ENCODE measurements at places on chromosomes 13 and 19.

DNA sequence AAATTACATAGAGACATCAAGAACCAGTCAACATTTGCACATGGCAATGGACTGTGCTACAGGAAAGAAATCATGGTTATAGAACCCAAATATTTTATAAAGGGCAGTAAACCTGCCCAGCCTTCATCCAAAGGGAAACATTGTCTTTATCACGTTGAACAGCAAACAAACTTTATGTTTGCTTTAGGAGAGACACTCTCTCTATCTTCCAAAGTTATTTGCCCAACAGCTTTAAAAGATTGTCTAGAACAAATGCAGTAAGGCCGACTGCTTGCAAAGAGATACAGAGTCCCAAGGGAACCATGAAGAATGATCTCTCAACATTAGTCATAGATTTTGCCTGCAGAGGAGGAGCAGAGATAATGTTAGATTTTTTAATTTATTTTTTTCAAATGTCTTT, 1323.5 kb upstream of the SLC10A2 start:
- DNase-seq, result no peak

DNA sequence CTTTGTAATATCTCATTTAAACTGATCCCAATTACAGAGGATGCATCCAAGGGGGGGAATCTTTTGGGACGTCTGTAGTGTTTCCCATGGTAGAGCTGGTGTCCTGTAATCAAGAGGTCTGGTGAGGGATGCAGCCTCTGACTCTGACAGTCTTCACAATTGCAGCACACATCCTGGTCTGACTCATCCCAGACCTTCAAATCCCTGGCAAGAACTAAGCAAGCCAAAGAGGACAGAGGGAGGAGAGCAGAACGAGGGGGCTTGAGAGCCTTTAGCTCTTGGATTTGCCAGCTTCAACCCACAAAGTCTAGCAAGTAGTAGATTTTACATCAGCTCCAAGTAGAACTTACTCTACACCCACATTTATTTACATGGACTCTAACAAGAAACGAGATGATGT, 17.3 kb upstream of the FCGBP start:
- DNase-seq, result no peak

DNA sequence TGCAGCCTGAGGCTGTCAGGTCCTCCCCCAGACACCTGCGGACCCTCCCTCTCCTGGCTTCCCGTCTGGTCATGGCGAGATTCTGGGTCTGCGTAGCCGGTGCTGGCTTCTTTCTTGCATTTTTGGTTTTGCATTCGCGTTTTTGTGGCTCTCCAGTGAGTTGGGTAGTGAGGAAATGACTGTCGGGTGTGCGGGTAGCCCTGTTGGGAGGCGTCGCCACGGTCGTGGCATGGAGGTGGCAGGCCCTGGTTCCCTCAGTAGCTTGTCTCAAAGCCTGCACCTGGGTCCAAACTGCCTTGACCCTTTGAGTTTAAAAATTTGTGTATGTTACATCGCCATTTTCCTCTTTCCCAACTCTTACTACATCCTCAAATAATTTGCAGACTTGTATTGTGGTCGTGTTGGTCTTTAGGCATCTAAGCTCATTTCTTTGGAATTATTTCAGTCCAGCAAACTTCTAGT, 344 bp downstream of the NHLRC3 start:
- no peak for DNase-seq

DNA sequence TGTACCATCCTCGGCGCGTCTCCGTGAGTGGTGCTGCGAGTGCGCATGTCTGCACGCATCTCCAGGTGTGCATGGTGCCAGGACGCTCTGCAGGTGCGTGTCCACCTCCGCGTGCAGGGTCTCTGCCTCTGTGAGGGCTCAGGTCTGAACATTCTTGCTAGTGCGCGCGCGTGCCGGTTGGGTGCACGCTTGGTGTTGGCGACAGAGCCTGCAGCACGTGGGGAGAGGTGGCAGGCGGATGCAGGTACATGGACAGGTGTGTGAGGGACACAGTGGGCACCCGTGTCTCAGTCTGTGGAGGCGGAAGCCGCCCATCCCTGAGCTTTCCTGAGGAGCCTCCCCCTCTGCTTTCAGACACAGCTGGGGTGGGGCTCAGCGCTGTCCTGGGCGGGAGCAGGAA, 4.9 kb upstream of the OR10H2 start:
- no peak for DNase-seq

- DNase-seq, result no peak
Measured at GRCh38 chr19:30235946-30236345, 136.2 kb upstream of the ZNF536 start.

GRCh38 chr13:38898481-38898880, 92.2 kb downstream of the STOML3 start:
- no peak for DNase-seq

GRCh38 chr19:15452111-15453047, 2.6 kb upstream of the WIZ start:
- DNase-seq, result no peak

- DNase-seq, result no peak
Measured at GRCh38 chr19:41112728-41113290, 1.4 kb upstream of the CYP2F1 start.

GRCh38 chr19:2549701-2550191, 73.8 kb downstream of the GADD45B start:
- no peak for DNase-seq

Data from stimulated activated CD8-positive, alpha-beta memory T cell treated with anti-CD3 and anti-CD28 coated beads, Interleukin-12 subunit alpha, Interleukin-12 subunit beta, amount 100 ng/mL, for 4 hours (primary cell).